ENCODE measurements at places on chromosomes 12 and 14.
A peak's percentile ranks its signal among the peaks of the same experiment; 100 is the strongest.

DNA sequence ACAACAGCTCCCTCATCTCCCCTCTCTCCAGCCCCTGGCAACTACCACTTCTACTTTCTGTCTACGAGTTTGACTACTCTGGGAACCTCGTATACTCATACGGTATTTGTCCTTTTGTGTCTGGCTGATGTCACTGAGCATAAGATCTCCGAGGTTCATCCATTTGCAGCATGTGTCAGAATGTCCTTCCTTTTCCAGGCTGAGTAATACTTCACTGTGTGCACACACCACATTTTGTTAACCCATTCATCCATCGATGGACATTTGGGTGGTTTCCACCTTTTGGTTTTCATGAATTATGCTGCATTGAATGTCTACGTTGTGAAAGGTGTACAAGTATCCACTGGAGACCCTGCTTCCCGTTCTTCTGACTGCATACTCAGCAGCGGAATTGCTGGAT lies 24.1 kb upstream of the DLK1 start:
- DNase-seq, result no peak

GRCh38 chr12:42706321-42706720 lies 116.8 kb upstream of the PRICKLE1 start:
- DNase-seq, result no peak

DNA sequence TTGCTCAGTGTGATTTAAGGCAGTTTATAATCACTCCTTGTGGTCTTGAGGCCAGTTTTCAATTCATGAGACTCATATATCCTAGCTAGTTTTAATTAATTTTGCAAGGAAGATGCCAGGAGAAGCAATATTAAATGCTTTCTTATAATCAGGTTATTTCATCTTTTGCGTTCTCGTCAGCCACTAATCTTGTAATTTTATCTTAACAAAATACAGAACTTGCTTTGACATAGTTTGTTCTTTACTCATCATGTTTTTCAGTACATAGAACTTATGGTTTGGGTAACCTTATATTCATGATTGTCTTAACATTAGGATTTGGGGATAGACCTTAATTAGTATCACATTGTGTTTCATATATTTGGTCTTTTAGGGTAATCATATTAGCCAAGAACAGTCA lies 76.0 kb downstream of the LIN52 start:
- DNase-seq, result no peak

DNA sequence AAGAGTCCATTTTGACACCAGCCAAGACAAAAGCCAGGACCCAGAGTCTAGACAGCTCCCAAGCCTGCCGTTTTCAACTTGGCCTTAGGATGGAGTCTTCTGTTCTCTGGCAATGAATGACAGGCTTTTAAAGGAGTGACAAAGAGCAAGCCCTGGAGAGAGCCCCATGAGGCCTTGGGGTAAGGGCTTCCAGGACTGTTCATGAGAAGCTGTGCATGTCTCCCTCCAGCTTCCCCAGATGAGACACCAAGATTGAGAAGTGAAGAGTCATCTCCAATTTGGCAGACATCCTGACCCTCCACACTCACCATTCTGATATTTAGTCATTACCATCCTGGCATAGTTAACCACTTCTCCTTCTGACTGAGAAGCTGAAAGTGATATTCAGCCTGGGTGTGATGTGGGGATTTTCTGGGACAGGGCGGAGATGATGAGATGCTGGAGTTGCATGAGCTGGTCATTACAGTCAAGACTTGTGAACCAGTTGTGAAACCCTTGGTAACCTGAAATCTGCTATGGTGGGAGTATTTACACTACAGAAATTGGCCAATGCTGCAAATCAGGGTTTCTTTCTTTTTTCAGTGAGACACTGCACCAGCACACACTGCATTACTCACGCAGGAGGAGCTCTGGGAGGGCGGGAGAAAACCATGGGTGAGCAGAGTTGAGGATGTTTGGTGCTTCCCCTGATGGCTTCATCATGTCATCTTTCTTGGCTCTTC lies 77.8 kb downstream of the VCPKMT start:
- DNase-seq, result peak; percentile 53

DNA sequence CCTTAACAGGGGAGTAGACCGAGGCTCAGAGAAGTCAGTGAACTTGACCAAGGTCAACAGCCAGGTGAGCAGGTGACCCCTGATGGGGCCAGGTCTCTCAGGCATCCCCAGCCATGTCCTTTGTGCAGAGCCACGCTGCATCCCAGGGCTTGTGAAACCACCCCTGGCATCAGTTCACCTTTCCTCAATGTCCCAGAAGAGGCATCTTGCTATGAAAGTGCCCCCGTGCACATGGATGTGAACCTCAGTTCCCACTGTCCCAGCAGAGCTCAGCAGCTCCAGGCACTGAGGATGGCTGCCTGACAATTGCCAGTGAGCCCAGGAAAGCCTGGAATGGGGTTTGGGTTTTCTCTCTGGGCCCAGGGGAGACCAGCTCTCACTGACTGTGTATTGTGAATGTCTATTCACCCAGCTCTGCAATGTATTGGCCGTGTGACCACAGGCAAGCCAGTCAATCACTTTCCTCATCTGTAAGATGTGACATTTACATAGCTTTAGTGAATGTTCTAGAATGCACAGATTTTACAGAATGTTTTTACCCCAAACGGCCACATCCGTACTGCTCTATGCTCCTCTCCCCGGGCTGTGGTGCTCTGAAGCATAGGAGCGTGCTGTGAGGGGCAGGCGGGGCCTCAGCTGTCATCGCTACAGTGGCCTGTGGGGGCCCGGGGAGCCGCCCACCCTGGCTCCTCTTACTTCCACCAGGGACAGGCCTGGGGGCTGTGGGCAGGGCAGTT lies 4.9 kb downstream of the CACNA2D4 start:
- no peak for DNase-seq

GRCh38 chr12:132493482-132494178 lies 3.7 kb downstream of the FBRSL1 start:
- no peak for DNase-seq

GRCh38 chr12:25716842-25717241 lies 163.8 kb upstream of the LMNTD1 start:
- DNase-seq, result no peak

Measured in stimulated activated CD8-positive, alpha-beta memory T cell treated with anti-CD3 and anti-CD28 coated beads, Interleukin-7, amount 100 ng/mL, for 48 hours (primary cell).